ENCODE measurements at places on chromosomes 5 and 9. TPM values are rescaled to one million over a fixed set of nuclear protein-coding genes. Genes with fewer than 3 reads are reported as not detected.

TRPM3 gene
- total RNA-seq = not detected

PLAC8L1 gene
- not detected for total RNA-seq

WDR31 gene
- total RNA-seq = 0.97 TPM

TUSC1 gene
- total RNA-seq = 13.9 TPM

TMEM174 gene
- total RNA-seq = not detected

PTPA gene
- 96.9 TPM for total RNA-seq

DAB2 gene
- 211 TPM for total RNA-seq

ZNF300 gene
- 5.1 TPM for total RNA-seq

MFAP3 gene
- total RNA-seq = 88.8 TPM

TEK gene
- total RNA-seq = 10.2 TPM

PPP6C gene
- total RNA-seq = 23.5 TPM

FBXW11 gene
- total RNA-seq = 78.0 TPM

GFI1B gene
- total RNA-seq = not detected

EGFL7 gene
- 13.7 TPM for total RNA-seq

AK8 gene
- 1.0 TPM for total RNA-seq

MAMDC2 gene
- total RNA-seq = not detected

SLC2A6 gene
- total RNA-seq = 10.1 TPM

PCSK1 gene
- total RNA-seq = 0.86 TPM

SPATA31D4 gene
- total RNA-seq = not detected

MYOZ3 gene
- 0.32 TPM for total RNA-seq

MORN5 gene
- not detected for total RNA-seq

EIF4EBP3 gene
- 0.54 TPM for total RNA-seq

TNFSF15 gene
- total RNA-seq = not detected

SLC36A3 gene
- total RNA-seq = not detected

CCDC171 gene
- 0.76 TPM for total RNA-seq

ZNF883 gene
- 6.6 TPM for total RNA-seq

RALGPS1 gene
- 1.8 TPM for total RNA-seq

WDR38 gene
- not detected for total RNA-seq

EIF4E1B gene
- not detected for total RNA-seq

Measured in GM23248 (cell line).